ENCODE measurements at places on chromosomes 12 and 14.

DNA sequence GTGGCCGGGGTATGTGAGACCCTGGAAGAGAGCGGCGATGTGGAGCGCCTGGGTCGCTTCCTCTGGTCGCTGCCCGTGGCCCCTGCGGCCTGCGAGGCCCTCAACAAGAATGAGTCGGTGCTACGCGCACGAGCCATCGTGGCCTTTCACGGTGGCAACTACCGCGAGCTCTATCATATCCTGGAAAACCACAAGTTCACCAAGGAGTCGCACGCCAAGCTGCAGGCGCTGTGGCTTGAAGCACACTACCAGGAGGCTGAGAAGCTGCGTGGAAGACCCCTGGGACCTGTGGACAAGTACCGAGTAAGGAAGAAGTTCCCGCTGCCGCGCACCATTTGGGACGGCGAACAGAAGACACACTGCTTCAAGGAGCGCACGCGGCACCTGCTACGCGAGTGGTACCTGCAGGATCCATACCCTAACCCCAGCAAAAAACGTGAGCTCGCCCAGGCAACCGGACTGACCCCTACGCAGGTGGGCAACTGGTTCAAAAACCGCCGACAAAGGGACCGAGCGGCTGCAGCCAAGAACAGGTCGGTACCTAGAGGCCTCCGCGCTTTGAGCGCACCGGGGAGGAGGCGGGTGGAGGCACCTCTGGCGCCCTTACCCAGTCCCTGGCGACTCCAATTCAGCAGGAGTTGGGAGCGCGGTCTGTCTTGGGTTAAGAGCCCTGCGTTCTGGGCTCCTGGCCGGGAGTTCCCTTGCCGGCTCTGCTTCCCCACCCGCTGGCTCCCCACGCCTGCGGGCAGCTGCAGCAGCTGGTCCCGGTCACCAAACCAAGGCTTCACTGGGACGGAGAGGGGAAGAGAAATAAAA lies 700 bp downstream of the SIX6 start:
- DNase-seq, result no peak

DNA sequence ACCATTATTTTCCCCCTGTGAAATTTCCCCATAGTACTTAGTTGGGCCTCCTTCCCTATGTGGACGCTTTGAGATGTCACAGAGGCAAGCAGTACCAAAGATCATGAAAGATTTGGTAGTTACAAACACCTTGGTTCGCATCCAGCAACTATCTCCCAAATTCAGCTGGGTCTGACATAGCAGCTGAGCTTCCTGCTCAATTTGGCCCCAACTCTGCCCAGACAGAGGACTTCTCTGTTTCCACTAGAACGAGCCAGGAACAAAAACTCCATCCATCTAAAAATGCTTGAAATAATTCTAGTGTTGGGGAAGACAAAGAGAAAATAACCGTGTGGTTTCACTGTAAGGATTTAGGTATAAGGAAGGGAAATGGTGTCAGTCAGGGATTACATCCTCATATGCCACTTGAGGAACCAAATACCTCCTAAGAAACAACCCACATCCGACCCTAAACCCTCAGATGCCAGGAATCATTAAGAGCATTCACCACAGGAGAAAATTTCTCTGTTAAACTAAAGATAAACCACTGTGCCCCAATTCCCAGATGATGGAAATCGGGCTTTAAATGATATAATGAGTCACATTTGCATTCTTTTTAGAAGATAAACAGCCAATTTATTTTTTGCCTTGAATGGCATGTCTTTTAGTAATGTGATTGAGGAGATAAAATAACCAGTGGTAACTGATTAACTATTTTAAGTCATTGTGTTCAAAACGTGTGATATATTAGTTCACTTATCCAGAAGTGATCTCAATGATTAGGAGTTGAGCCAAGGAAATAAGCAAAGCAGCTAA lies 103.7 kb upstream of the IFNG-AS1 start:
- DNase-seq, result peak; percentile 55

DNA sequence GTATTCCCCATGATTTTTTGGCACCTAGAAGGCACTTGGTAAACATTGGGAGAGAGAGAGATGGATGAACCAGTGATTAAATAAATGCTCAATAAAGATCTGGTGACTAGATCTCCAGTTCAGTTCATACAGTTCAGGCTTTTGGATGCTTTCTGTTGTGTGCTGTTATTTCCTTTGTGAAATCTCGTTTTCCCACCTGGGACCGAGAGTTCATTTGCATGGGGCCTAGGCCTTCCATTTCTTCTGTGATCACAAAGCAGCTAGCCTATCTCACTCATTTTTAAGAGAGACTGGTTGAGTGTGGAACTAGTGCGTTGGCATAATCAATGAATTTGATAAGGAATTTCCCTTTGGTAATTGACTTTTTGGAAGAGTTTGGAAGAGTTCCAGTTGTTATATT lies 104.0 kb downstream of the VRK1 start:
- DNase-seq, result no peak

DNA sequence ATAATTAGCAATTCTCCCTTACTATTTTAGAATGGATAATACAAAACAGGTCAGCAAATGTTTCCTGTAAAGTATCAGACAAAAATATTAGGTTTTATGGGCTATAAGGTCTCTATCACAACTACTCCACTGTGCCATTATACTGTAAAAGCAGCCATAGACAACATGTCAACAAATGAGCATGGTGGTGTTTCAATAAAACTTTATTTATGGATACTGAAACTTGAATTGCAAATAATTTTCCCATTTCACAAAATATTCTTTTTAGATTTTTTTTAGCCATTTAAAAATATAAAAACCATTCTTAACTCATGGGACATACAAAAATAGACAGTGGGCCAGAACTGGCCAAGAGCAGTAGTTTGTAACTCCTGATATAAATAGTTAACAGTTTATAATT lies 15.4 kb downstream of the RECQL start:
- DNase-seq, result no peak

DNA sequence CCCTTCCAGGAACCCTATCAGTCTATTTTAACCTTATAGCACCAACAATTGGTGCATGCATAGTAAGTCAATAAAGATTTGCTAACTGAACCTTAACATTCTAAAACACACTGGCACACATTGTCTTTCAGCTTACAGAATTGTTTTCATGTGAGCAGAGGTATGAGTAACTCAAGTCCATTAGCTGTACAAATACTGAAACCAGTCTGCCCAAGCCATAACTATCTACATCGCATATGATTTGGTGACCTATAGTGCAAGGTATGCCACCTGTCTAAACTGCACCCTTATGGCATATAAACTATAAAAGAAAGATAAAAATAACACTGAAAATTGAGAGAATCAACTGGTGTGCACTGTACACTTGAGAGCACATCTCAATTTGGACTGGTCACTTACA lies 34.8 kb downstream of the SBNO1 start:
- no peak for DNase-seq

Measured in AG10803 (cell line).